ENCODE measurements at places on chromosomes 7 and 10. TPM values are rescaled to one million over a fixed set of nuclear protein-coding genes. Genes with fewer than 3 reads are reported as not detected.

Gene MSMB
- total RNA-seq, result not detected

Gene CDK1
- total RNA-seq, result 43.1 TPM

Gene NXPH1
- total RNA-seq, result not detected

Gene MPP7
- 0.53 TPM for total RNA-seq

Gene SLC26A4
- total RNA-seq, result 20.5 TPM

All from aortic smooth muscle cell (primary cell).